A549 treated with dexamethasone at 1 μM for 4 hours (cell line): ENCODE measurements at places on chromosomes 3 and 15. TPM values are rescaled to one million over a fixed set of nuclear protein-coding genes. Genes with fewer than 3 reads are reported as not detected.

The LOXL1 gene
- 0.53 to 1.3 TPM (median 0.74 TPM) in 5 replicates for total RNA-seq

The TTLL13 gene
- 0.09 to 0.25 TPM (median 0.12 TPM) in 5 replicates for total RNA-seq

The GPR62 gene
- not detected in 5 replicates for total RNA-seq

The MYL3 gene
- 0.15 to 0.16 TPM in 2 of 5 replicates, not detected in the others for total RNA-seq

The WHAMM gene
- total RNA-seq = 6.2 to 8.6 TPM (median 7.4 TPM) in 5 replicates

The DPPA2 gene
- 0.06 TPM in 1 of 5 replicates, not detected in the others for total RNA-seq

The SCAANT1 gene
- not detected in 5 replicates for total RNA-seq

The FBN1 gene
- total RNA-seq = 5.5 to 8.5 TPM (median 6.5 TPM) in 5 replicates

The CPEB1 gene
- total RNA-seq = 2.0 to 4.0 TPM (median 3.3 TPM) in 5 replicates

The LTF gene
- not detected in 5 replicates for total RNA-seq

The HLTF gene
- 13.0 to 19.4 TPM (median 17.3 TPM) in 5 replicates for total RNA-seq

The STRIT1 gene
- total RNA-seq = not detected in 5 replicates

The GNAT1 gene
- 0.03 to 0.48 TPM (median 0.21 TPM) in 4 of 5 replicates, not detected in the other for total RNA-seq

The KCTD6 gene
- 6.5 to 7.4 TPM (median 7.2 TPM) in 5 replicates for total RNA-seq

The PLA2G4E gene
- 0.01 TPM in 1 of 5 replicates, not detected in the others for total RNA-seq

The CHDH gene
- total RNA-seq = 1.4 to 2.4 TPM (median 1.8 TPM) in 5 replicates

The ZNF280D gene
- total RNA-seq = 13.8 to 17.0 TPM (median 15.1 TPM) in 5 replicates

The NDN gene
- 0.07 to 0.10 TPM (median 0.08 TPM) in 5 replicates for total RNA-seq

The MED12L gene
- 0.23 to 0.90 TPM (median 0.41 TPM) in 5 replicates for total RNA-seq

The NAALADL2 gene
- 0.18 to 0.22 TPM in 2 of 5 replicates, not detected in the others for total RNA-seq

The ETV5 gene
- 24.1 to 28.9 TPM (median 25.5 TPM) in 5 replicates for total RNA-seq

The FGF12 gene
- 0.59 to 0.73 TPM (median 0.62 TPM) in 5 replicates for total RNA-seq

The MEGF11 gene
- 0.08 to 0.61 TPM (median 0.47 TPM) in 5 replicates for total RNA-seq

The C3orf38 gene
- 18.6 to 20.9 TPM (median 20.5 TPM) in 5 replicates for total RNA-seq

The STAB1 gene
- 0.09 to 0.17 TPM (median 0.13 TPM) in 4 of 5 replicates, not detected in the other for total RNA-seq

The MYNN gene
- 9.0 to 10.6 TPM (median 9.5 TPM) in 5 replicates for total RNA-seq

The GOLGA6L26 gene
- total RNA-seq = not detected in 5 replicates

The CCNDBP1 gene
- total RNA-seq = 22.8 to 26.5 TPM (median 25.0 TPM) in 5 replicates

The WNT7A gene
- 0.04 to 0.08 TPM (median 0.06 TPM) in 5 replicates for total RNA-seq

The DENND6A gene
- total RNA-seq = 6.9 to 9.4 TPM (median 7.4 TPM) in 5 replicates

The PIERCE2 gene
- total RNA-seq = 3.8 to 4.8 TPM (median 4.3 TPM) in 5 replicates

The GOLGA6A gene
- total RNA-seq = 0.02 to 0.32 TPM (median 0.19 TPM) in 5 replicates

The SLC15A2 gene
- 0.11 to 0.21 TPM (median 0.19 TPM) in 4 of 5 replicates, not detected in the other for total RNA-seq

The TRPM7 gene
- 22.4 to 26.7 TPM (median 23.8 TPM) in 5 replicates for total RNA-seq

The RFTN1 gene
- total RNA-seq = 3.0 to 3.8 TPM (median 3.3 TPM) in 5 replicates

The GOLGA6L10 gene
- 0.18 to 0.38 TPM (median 0.35 TPM) in 5 replicates for total RNA-seq
